ENCODE measurements at places on chromosomes 4 and X. TPM values are rescaled to one million over a fixed set of nuclear protein-coding genes. Genes with fewer than 3 reads are reported as not detected.

The PF4V1 gene
- not detected for total RNA-seq

The PWWP3B gene
- not detected for total RNA-seq

The PCDH11X gene
- not detected for total RNA-seq

The SSX7 gene
- total RNA-seq, result not detected

The IL2RG gene
- total RNA-seq, result 671 TPM

The NXF2B gene
- not detected for total RNA-seq

The HTN1 gene
- not detected for total RNA-seq

The REPS2 gene
- total RNA-seq, result 1.9 TPM

The RASL11B gene
- total RNA-seq, result not detected

The ADAM29 gene
- total RNA-seq, result not detected

The ARMCX2 gene
- 12.6 TPM for total RNA-seq

The MAP7D2 gene
- 0.15 TPM for total RNA-seq

The TLL1 gene
- not detected for total RNA-seq

The MMRN1 gene
- 0.51 TPM for total RNA-seq

The GPR82 gene
- total RNA-seq, result 0.16 TPM

The F11 gene
- total RNA-seq, result not detected

The ZNF275 gene
- total RNA-seq, result 14.6 TPM

The LONRF3 gene
- total RNA-seq, result 17.8 TPM

The BEX1 gene
- total RNA-seq, result not detected

The SSX3 gene
- total RNA-seq, result not detected

The HGFAC gene
- not detected for total RNA-seq

The PABPC1L2B gene
- not detected for total RNA-seq

The PKD2 gene
- 6.8 TPM for total RNA-seq
